Type B pancreatic cell (in vitro differentiated cells): ENCODE measurements at places on chromosomes 1 and 21. TPM values are rescaled to one million over a fixed set of nuclear protein-coding genes. Genes with fewer than 3 reads are reported as not detected.
A peak's percentile ranks its signal among the peaks of the same experiment; 100 is the strongest.

NUDC gene
- total RNA-seq, result 73.4 and 82.7 TPM in 2 replicates

NR1I3 gene
- not detected in 2 replicates for total RNA-seq

- no peaks in the 10 kb centered on the region for H3K36me3 ChIP-seq
- peaks cover 26% of the 10 kb centered on the region for H3K4me1 ChIP-seq
- no peaks in the 10 kb centered on the region for H3K27me3 ChIP-seq
- no peak overlapping the region for H3K4me3 ChIP-seq
- DNase-seq, result no peak
- H3K27ac ChIP-seq, result peak overlapping the region; percentile 21
Measured at GRCh38 chr1:62230718-62231117, 36.1 kb downstream of the L1TD1 start.

DNA sequence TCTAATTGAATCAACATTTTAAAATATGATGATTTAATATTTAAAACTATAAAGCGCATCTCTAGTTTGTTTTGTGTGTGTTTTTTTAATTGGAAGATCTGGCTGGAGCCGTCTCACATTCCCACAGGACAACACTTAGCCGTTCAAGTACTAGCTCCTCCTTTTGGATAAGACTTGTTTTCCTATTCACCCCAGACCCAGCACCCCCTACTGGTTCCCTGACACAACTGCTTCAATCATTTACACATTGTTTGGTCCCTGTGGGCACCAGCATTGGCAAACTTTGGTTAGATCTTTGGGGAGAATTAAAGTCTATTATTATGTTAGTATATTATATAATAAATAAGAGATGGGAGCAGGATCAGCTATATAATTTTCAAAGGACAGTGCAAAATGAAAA is 34.5 kb downstream of the TYW3 start:
- H3K4me3 ChIP-seq, result no peak overlapping the region
- H3K27me3 ChIP-seq, result peaks cover 5% of the 10 kb centered on the region
- no peak overlapping the region for H3K27ac ChIP-seq
- no peak for DNase-seq
